Stimulated activated CD4-positive, alpha-beta T cell treated with anti-CD3 and anti-CD28 coated beads, Interleukin-15, amount 100 ng/mL, for 24 hours (primary cell): ENCODE measurements at places on chromosomes 16 and 17.

DNA sequence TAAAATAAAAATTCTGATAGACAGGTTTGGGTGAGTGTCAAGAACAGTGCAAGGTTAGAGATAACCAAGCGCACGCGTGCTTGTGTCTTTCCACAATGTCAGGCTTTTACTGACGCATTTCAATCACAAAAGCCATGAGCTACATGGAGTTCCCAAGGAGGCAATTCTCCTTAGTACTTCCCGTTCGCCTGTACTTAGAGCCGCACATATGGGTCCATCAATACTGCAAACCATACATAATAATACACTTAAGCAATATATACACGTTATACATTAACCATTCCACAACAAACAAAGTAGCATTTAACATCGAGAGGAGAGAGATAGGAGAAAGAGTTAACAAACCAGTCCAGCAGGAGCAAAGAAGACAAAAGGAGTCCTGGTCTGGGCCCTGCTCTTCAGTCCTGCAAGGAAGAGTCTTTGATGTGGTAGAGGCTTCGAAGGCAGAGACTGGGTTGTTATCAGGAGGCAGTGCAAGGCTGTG lies 11.9 kb upstream of the GPRC5C start:
- DNase-seq: no peak

- DNase-seq: peak; percentile 88
Observed at GRCh38 chr16:80569440-80570105, 28.8 kb downstream of the DYNLRB2 start.

DNA sequence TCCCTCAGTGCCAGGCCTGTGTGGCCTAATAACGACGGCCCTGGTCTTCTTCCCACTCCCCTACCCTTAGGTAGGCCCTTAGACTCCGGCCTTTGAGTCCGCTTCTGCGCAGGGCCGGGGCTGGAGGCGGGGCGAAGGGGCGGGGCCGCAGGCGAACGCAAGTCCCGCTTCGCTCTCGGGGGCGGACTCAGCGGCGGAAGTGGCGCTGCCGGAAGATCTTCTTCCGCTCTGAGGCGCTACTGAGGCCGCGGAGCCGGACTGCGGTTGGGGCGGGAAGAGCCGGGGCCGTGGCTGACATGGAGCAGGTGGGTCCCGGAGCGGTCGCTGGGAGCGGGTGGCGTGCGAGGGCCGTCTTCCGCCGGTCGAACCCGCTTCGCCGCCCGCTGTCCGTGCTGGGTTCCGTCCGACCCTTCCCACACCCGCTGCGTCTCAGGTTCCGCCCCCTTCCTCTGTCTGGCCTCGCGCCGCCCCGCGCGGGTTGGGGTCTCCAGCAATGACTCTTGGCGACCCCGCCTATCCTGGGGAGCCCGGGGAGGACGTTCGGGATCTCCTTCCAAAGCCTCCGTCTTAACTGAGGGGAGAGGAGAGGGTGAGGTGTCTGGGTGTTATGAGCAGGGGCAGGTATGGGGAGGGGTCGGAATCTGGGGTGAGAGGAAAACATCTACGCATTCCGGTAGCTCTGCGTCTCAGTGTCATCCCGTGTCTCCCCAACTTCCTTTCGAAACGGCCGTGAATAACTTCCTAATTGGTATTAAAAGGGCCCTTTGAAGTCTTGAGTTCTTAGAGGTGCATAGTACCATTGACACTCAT lies at the start of gene STARD3:
TSS of gene STARD3 (plus strand) at position 218 of the 810 bp plus-strand sequence. CDS start 16,388 bp downstream, outside the sequence.
- peak; percentile 97 for DNase-seq

DNA sequence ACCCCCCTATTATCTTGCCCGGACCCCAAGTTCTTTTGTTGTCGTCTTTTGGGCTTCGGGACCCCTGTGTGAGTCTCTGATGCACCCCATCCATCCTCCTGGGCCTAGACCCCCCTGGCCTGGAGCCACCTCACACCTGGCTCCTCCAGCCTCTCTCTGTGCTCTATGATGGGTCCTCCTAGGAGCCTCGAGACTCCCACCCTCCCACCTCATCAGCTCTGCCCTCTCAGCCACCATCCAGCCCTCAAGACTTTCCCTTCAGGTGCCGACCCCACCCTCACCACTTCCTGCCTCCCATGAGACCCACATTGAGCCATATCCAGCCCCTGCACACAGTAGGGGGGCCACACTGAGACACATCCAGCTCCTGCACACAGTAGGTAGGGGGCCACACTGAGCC lies 8.7 kb upstream of the ATP2A3 start:
- no peak for DNase-seq

DNA sequence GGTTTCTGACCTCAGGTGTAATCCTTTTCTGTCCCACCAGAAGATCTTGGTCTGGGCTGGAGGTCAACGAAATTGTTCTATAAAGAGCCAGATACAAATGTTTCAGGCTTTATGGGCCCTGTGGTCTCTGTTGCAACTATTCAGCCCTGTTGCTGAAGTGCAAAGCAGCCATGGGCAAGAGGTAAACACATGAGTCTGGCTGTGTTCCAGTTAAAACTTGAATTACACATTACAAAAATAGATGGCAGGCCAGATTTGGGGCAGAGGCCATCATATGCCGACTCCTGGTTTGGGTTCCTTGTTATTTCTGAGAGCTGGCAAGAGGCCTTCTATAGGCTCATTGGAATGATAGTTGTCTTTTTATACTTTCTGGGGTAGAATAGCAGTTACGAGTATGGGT lies 114.4 kb downstream of the SDR42E1 start:
- no peak for DNase-seq

DNA sequence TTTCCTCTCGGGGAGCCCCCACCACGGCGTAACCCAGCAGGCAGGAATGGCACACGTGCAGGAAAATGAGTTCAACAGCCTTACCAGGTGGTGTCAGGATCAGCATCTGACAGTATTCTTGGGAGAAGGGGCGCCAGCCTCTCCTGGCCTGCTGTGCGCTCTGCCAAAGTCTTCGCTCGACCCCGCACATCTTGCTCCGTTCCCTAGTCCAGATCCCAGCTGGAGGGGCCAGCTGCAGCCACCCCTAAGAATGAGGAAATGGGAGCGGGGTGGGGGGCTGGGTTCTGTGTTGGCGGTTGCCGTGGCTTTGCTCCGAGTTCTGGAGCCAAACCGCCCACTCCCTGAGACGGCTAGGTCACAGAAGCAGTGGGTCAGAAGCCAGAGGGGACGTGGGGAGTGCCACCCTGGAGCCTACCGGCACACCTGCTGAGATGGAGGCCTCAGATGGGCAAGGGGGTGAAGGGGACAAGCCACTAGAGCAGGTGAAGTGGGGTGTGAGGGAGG lies at the start of gene CHCT1:
TSS of gene CHCT1 (plus strand) at position 328 of the 504 bp plus-strand sequence. CDS start at position 432, 104 bp downstream.
- DNase-seq: no peak

DNA sequence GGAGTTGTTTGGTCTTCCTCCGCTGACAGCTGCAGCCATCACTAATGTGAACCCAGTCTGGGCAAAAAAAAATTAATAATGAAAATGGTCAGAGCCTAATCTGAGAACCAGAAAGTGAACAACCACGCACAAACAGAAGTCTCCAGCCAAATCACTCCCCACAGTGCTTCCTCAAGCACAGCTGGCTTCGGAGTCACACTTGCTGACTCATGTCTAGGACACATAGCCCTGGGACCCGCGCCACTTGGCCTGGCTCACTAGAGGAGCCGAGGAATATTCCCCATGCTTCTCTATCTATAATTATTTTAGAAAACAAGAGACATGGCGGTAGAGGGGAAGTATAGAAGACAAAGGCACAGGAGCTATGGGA lies 109.1 kb downstream of the ZFHX3 start:
- no peak for DNase-seq

DNA sequence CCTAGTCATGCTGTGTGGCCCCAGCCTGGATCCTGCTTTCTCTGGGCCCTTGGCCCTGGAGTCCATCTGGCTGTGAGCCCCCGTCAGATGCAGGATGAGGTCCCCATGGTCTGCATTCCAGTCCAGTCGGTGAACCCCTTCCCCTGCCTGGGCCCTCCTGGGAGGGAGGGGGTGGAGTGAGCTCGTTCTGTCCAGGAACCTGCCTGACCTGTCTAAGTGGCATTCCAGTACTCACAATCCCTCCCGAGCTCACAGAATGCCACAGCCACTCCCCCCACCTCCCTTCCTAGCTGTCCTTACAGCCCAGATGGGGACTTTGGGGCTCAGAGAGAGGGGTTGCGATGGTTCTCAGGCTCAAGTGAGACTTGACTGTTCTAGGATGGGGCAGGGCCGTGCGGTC lies 15.5 kb downstream of the SPNS2 start:
- DNase-seq: no peak

DNA sequence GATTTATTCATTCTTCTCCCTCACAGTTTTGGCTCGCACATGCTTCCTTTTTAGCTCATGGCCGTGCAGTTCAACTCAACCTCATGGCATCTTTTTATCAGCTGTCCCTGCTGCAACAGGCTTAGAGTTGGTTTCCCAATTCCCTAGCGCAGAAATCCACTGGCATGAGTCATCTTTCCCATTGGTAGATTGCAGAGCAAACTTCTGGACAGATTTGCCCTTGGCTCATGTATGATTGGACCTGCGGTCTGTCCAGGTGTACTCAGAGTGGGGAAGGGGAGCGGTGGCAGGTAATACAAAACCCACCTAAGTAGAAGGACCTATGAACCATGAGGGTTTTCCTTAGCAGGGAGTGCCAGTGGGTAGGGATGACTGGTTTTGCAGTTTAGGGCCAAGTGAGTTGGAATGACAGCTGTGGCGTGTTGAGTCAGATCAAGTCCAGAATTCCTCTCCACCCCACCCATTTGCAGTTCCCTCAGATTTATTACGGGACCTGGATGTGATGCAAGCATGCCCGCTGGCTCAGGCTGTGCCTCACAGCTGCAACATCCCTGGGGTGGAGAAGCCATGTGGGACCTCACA lies 584.7 kb downstream of the WWOX start:
- no peak for DNase-seq

- no peak for DNase-seq
Observed at GRCh38 chr16:72990571-72990970, 57.4 kb downstream of the ZFHX3 start.

GRCh38 chr16:85570735-85571562 lies 42.2 kb upstream of the GSE1 start:
- DNase-seq: peak; percentile 35

GRCh38 chr16:8931859-8932258 lies 31.8 kb downstream of the USP7 start:
- peak; percentile 54 for DNase-seq

DNA sequence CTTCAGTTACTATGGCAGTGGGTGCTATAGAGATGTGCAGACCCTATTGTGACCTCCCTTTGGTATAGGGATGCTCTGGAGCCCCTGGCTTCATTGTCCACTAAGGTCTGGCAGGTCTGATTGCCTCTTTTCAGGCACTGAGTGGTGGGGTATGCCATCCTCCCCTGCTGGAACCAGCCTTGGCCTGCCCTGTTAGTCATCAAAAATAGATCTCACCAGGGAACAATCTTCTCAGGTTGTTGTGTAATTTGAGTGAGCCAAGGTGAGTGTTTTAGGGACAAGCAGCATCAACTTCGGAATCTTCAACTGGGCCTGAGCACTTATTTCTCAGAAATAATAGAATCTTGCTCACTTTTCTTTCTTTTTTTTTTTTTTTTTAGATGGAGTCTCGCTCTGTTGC lies 19.6 kb downstream of the HMOX2 start:
- no peak for DNase-seq

GRCh38 chr17:77096570-77097214 lies 44.1 kb upstream of the SEC14L1 start:
- DNase-seq: no peak

DNA sequence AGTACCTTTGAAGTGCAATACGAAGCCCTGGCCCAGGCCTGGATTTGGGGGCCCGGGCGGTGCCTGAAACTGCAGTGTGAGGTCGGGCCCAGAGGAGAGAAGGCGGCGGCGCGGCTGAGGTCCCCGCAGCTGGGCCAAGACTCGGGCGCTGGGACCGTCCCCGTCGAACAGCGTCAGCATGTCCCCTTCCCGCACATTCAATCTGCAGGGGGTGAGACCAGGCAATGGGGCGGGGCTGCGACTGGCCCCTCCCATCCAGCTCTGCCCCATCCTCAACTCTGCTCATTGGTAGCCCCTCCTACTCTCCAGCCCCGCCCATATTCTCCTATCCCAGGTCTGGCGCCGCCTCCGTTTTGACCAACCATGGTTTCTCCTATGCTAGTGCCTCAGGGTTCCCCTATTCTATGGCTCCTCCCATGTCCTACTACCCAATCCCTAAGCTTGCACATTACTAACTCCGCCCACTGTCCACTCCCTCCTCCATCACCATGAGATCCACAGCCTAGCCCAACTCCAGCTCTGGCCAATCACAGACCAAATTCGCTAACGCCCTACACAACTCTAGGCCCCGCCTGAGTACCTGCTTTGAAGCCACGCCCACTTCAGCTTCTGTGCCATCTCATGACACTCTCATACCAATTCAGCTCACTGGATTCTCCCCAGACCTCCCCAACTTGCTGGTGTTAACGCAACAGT lies 14.4 kb upstream of the CDIPT start:
- peak; percentile 79 for DNase-seq

- peak; percentile 88 for DNase-seq
Observed at GRCh38 chr17:1122533-1123392, 57.0 kb downstream of the ABR start.

DNA sequence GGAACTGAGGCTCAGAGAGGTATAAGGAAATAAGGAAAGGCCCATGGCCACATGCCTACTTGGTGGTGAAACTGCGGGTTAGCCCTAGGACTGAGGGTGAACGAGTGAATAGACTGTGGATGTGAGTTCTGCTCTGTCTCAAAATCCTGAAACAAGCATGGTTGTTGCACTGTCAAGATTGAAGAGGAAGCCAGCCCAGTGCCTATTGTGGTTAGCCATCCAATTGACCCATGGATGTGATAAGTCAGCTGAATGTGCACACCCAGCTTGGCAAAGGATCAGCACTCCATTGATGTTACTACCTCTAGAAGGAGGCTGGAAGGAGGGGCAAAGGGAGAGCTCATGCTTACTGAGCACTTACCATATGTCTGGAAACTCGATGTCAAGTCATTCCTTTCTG lies 4.5 kb downstream of the TMEM114 start:
- DNase-seq: no peak

DNA sequence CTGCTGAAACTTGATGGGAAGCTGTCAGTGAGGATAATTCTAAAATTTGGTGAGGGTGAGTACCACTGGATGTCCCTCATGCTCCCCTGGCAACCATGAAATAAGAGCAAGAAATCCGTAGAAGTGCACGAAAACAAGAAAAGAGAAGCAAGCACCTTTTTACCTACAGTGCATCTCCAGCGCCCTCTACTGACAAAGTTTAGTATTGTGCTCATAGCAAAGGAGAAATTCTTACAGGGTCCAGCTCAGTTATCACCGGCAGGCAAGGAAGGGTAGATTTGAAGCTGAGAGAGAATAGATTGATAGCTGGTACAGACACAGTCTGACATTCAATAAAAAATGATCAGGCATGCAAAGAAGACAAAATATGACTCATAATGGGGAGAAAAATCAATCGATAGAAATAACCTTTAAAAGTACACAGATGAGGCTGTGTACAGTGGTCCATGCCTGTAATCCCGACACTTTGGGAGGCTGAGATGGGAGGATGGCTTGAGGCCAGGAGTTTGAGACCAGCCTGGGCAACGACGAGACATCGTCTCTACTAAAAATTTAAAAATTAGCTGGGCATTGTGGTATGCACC lies 28.3 kb upstream of the TEX2 start:
- DNase-seq: peak; percentile 13
